Cerebellar cortex (tissue), 1 donor: ENCODE measurements at places on chromosomes 5 and 9.

DNA sequence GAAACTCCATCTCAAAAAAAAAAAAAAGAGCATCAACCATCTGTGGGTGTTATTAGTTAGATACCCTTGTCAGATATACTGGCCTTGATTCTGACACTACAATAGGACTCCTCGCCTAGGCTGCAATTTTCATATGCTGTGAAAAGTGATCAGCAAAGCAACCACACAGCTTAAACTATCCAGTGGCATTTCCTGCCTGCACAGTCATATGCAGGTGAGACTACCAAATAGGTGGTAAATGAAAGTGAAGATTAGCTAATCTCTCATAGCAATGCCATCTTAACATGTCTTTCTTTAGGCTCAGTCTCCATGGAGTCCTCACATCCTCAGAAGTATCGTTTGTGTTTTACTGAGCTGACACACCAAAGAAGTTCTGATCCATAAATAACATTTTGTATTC, 40.8 kb downstream of the GRAMD2B start:
- DNase-seq, result no peak

DNA sequence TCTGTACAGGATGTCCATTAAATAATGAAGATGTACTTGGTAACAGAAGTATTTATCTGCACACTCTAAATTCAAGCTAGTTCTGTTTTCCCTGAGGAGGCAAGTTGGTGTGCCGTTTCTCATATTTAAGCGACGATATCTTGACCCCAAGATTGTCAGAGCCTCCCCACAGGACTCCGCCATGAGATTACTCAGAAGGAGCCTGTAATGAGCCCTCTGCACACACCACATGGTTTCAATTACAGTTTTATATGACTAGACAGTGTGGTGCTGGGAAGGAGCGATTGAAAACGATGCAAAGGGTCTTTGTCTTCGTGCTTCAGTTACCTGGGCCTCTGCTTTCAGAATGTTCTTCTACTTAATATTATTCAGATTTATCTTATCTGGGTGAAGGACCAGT, 840.4 kb upstream of the WWC1 start:
- no peak for DNase-seq

DNA sequence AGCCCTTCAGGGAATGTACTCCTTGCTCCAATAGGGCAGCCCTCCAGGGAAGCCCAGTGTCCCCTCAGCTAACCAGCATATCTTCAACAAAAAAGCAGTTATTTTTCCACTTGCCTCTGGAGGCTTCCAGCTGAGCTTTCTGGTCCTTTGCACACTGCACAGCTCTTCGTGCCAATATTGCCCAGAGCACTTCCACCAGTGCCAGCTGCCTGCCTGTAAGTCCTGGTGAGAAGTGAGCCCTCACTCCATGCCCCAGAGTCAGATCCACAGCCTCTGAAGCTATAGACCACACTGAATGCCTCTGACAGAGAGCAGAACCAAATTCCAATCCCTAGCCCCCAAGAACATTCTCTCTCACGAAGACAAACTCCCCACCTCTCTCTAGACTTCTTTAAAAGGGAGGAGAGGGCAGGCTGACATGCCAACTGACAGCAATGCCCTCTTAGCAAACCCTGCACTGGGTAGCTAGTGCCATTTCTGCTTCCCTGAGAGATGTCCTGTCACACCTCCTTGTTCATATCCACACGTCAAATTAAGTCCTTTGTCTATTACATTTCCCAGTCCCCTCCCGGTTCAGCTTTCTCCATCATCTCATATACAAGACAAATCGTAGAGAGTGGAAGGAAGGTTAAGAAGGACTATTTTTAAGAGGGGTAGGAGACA, 12.7 kb upstream of the HEXB start:
- DNase-seq, result peak; percentile 37

DNA sequence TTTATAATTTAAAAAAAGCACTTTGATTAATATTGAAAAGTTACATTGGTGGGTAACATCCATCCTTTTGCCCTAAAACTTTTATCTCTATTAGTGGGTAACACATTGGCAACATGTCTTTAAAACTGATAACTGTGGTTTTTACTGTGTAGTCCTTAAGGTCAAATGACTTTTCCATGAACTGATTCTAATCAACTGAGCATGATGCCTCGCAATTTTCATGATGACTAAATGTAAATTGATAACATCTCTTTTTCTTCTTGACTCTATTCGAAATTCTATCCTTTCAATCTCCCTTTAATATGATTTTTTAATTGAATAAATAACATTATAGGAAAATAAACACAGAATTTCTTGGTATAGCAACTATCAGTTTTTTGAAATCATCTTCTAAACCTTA, 6.3 kb upstream of the IL5 start:
- DNase-seq, result no peak

DNA sequence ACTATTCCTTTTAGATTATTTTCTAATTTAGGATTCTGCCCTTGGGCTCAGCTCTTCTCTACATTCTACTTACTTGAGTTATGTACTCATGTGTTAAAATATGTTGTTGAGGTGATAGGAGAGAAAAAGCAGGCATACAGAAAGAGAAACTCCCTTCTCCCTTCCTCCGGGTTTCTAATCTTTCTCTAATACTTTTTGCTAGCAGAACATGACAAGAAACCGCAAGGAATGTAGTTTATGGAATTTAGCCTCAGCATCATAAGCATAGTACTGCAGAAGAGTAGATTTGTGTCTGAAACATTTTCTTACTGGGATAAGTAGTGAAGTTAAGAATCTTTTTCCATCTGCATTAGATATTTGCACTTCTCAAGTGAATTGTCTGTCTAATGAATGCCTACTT, 139.5 kb upstream of the CYLC2 start:
- no peak for DNase-seq

DNA sequence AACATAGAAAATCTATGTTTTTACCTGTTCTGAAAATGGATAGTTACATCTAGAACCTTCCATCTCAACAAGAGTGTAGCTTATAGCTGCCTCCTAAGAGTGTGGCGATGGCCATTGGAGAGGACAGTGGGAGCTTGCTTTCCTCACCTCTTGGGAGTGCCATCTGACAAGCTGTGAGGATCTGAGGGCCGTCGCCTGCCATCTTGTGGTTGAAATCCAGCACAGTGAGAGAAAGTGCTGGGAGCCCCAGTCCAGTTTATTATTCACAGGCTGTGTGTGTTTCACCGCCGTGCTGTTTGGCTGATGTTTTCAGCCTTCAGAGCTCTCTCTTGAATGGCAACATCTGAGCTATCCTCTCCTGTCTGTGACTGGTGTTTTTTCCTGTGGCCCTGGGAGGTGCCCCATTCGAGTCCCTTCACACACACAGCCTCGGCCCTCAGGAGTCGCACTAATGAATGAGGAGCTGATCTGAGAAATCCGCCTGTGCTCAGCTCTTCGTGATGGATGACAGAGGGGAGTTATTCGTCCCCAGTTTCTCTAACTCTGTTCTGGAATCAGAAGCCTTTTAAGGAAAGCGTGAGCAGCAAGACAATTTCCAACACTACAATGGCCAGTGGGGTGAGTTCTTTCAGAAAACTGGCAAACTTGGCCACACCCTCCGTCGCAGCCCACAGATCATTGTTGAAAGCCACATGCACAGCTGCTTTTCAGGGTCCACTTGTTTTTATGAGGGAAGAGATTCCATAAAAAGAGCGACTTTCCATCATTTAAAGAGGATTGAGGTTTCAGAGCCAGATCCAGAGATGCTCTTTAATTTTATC, 170.3 kb downstream of the PDZD2 start:
- DNase-seq, result peak; percentile 90

GRCh38 chr5:168159425-168159824, 132.0 kb upstream of the WWC1 start:
- no peak for DNase-seq

DNA sequence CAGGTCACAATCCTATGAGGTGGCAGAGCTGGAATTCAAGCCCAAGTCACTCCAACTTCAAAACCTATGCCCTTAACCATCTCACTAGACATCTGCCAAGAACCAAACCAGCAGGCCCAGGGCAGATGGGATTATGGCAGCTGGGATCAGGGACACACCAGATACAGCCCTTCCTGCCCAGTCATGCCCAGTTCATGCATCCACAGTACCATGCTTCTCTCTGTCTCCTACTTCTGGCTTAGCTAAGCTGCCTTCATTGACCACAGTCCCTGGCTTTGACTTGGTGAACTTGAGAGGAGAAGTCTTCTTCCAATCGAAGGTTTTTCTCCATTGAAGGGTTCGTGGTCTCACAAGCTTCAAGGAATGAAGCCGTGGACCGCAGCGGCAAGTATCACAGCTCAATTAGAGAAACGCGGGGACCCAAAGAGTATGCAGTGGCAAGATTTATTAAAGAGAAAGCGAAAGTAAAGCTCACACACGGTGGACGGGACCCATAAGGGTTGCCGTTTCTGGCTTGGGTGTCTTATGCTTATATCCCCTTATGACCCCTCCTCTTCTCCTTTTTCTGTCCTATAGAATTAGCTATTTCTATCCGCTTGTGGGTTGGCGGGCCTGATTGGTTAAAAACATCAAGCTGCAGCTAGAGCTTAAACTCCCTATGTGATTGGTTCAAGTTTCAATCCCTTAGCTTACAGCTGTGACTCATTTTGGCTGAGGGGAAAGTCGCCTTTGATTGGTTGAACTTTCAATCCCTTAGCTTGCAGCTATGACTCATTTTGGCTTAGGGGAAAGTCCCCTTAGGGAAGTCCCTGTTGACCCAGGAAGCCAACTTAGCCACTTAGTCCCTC, 101.2 kb downstream of the TRIM36 start:
- no peak for DNase-seq

DNA sequence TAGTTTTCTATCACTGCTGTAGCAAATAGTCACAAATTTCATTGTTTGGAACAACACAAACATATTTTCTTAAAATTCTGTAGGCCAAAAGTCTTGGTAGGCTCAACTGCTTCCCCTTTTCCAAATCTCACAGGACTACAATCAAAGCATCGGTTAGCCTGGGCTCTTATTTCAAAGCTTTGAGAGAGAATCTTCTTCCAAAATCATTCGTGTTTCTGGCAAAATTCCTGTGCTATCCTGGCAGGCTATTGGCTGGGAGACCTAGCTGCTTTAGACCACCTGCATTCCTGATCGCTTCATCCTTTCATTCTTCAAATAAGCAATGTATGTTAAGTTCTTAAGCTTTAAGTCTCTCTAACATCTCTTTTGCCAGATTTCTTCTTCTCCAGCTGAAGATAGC, 629.8 kb upstream of the CDH18 start:
- DNase-seq, result peak; percentile 77

DNA sequence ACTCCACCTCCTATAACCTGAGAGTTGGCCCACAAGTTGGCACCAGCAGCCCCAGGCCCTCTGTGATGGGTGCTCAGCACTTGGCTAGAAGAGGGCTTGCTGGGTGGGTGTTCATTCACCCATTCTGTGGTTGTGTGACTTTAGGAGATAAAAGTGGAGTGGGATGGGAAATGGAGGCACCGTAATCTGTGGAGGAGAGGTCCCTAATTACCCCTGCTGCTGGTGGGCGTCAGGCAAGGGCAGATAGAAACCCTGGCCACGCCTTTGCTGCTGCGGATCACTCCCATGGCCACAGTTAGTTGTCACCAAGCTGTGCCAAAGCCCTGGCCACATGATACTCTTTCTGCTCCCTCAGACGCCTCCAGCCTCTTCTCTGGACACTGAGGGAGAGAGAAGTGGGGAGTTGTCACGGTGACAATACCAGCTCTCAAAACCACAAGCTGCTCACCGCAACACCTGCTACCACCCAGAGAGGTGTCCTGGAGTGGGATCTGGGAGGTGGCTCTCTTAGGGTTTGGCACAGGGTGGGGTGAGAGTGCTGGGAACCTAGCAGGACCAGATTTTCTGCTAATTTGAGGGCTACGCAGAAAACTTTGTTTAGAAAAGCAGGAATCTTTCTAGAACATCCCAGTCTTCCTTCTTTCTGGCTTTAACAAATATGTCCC, 12.0 kb upstream of the NEUROG1 start:
- DNase-seq, result no peak

GRCh38 chr5:118883362-118883761, 105.0 kb downstream of the DTWD2 start:
- DNase-seq, result no peak

DNA sequence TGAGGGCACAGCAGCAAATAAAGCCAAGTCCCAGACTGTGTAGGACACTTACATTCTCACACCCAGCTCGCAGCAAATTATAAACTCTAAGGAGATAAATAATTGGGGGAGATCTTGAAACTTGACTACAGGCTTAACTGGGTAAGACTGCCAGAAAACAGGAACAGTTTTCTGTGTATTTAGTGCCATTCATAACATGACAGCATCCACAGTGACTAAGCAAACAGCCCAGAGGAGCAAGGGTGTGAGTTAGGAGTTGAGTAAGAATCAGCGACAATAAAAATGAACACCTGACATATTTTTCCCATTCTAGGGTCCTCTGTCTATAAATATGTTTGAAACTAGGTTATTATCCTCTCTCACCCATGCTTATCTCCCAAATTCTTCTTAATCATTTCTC, 370.9 kb upstream of the WWC1 start:
- DNase-seq, result no peak
